GM23248 (cell line): ENCODE measurements at places on chromosomes 12 and 14. TPM values are rescaled to one million over a fixed set of nuclear protein-coding genes. Genes with fewer than 3 reads are reported as not detected.

Gene MFAP5
- 344 and 390 TPM in 2 replicates for total RNA-seq

Gene EIF2S3B
- total RNA-seq: 4.9 and 8.9 TPM in 2 replicates

Gene ANO2
- not detected in 2 replicates for total RNA-seq

Gene PRICKLE1
- 12.9 and 13.2 TPM in 2 replicates for total RNA-seq

Gene KERA
- not detected in 2 replicates for total RNA-seq

Gene OAS2
- 0.54 and 1.0 TPM in 2 replicates for total RNA-seq

Gene PZP
- total RNA-seq: not detected in 2 replicates

Gene AKAP5
- 0.22 and 0.89 TPM in 2 replicates for total RNA-seq

Gene LBHD2
- total RNA-seq: not detected in 2 replicates

Gene GPRC5A
- total RNA-seq: 32.9 and 37.8 TPM in 2 replicates

Gene TAS2R8
- not detected in 2 replicates for total RNA-seq

Gene CHST11
- 5.4 and 18.1 TPM in 2 replicates for total RNA-seq

Gene AKAP6
- total RNA-seq: 14.3 and 19.1 TPM in 2 replicates

Gene FAM186B
- total RNA-seq: 0.22 and 1.4 TPM in 2 replicates

GRCh38 chr14:75236901-75237419, 41.7 kb upstream of the FOS start:
- no peaks in the 10 kb centered on the region for H3K27me3 ChIP-seq
- no peaks in the 10 kb centered on the region for H3K36me3 ChIP-seq
- no peak overlapping the region for H3K27ac ChIP-seq
- H3K4me3 ChIP-seq: no peak overlapping the region
- no peak for DNase-seq
- peaks cover 7% of the 10 kb centered on the region for H3K4me1 ChIP-seq

- H3K4me3 ChIP-seq: no peak overlapping the region
- DNase-seq: no peak
- H3K27me3 ChIP-seq: peaks cover 19% of the 10 kb centered on the region
- no peak overlapping the region for H3K27ac ChIP-seq
- no peaks in the 10 kb centered on the region for H3K36me3 ChIP-seq
Measured at GRCh38 chr14:96627386-96627785, 125.2 kb downstream of the PAPOLA start.

GRCh38 chr14:99321955-99322730, 50.1 kb upstream of the BCL11B start:
- no peaks in the 10 kb centered on the region for H3K36me3 ChIP-seq
- no peak overlapping the region for H3K4me3 ChIP-seq
- H3K27ac ChIP-seq: no peak overlapping the region
- DNase-seq: no peak
- no peaks in the 10 kb centered on the region for H3K4me1 ChIP-seq

DNA sequence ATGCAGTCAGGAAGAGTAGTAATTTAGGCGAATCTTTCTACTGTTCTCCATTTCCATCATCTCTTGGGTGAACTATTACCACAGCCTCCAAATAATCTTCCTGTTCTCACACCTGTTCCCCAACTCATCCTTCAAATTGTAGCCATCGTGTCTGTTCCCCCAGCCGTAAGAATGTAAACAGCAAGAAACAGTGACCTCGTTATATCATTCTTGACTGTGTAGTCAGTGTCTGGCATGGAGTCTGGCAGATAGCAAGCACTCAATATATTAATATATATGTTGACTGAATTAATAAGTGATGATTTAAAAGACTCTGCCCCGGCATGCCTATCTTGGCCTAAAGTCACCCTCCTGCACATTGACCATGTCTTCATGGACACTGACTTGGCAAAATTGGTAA, 20.3 kb downstream of the PDE6H start:
- H3K27ac ChIP-seq: no peak overlapping the region
- no peaks in the 10 kb centered on the region for H3K27me3 ChIP-seq
- no peak overlapping the region for H3K4me3 ChIP-seq
- H3K4me1 ChIP-seq: no peaks in the 10 kb centered on the region

DNA sequence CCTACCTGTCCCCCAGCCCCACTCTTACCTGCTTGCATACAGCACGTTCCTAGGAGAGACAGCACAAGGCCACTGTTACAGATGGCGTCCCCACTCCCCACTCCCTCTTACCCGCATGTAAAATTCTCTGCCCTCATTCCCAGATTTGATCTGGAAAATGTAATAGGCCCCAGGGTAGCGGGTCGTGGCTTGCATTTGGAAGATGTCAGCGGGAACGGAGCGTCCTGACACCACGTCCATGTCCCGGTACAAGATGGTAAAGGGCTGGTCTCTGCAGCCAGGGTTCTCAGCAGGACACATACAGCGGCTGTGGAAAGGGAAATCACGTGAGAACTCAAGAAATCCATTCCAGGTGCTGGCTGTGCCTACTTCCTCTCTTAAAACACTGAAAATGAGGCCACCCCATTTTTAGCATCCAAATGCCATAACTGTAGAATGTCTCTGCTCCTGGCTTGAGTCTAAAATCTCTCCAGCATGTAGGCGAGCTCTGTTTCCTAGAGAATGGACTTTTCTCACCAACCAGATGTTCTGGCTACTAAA, 10.1 kb upstream of the TC2N start:
- no peak overlapping the region for H3K4me3 ChIP-seq
- peaks cover 2% of the 10 kb centered on the region; the same call in 1 of the 2 replicates for H3K4me1 ChIP-seq
- DNase-seq: no peak
- H3K27me3 ChIP-seq: no peaks in the 10 kb centered on the region
- no peak overlapping the region for H3K27ac ChIP-seq

DNA sequence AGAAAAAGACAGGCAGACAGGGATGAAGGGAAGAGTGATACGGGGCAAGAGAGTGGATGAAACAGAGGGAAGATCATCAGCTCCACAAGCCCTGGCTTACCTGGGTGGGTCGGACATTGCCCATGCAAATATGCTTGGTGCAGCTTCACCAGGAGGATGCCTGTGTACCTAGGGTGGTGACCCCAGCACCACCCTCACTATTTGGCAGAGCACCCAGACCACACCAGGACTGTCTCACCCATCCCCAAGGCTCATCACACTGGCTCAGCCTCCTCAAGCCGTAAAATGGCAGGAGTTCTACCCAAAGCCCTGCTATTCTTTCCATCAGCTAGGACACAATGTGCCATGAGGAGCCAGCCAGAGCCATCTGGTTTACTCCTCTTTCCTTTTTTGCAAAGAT, 3.0 kb downstream of the GALNT8 start:
- H3K4me3 ChIP-seq: no peak overlapping the region
- H3K36me3 ChIP-seq: no peaks in the 10 kb centered on the region

GRCh38 chr14:97873291-97873690, 1076.1 kb downstream of the VRK1 start:
- H3K36me3 ChIP-seq: no peaks in the 10 kb centered on the region
- no peak for DNase-seq
- H3K27ac ChIP-seq: no peak overlapping the region
- H3K4me3 ChIP-seq: no peak overlapping the region
- H3K27me3 ChIP-seq: no peaks in the 10 kb centered on the region

DNA sequence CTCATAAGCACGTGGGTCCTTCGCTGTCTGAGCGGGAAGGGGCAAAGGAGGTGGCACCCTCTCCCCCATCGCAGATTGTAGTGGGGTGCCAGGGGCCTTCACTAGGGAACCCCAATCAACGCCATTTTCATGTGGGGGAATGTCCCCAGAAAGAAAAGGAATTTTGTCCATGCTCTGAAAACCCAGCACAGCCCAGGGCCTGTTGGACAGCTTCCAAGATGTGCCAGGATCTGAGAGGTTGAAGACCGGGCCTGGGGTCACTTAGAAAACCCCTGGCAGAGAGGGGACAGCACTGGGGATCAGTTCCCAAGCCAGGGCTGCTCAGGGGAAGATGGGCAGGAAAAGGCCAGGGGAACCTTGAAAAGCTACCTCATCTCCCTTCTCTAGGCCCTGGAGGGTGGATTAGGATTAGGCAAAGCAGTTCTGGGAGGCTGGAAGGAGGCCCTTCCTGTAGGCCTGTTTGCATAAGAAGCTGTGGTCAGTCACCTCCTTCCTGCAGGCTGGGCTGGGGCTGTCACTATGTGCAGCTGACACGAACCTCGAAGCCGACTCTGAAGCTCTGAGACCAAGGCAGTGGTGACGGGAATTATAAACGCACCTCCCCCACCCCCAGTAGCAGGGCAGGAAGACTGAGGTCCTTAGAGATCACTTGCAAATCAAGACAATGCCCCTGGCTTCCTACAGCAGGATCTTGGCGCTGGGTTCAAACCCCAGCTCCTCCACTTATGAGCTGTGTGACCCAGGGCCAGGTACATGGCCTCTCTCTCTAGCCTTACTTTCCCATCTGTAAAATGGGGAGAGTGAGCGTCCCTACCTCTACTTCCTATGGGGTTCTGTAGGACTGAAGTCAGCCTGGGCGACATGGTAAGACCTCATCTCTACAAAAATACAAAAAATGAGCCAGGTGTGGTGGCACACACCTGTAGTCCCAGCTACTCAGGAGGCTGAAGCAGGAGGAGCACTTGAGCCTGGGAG, 29.0 kb downstream of the TESC start:
- no peaks in the 10 kb centered on the region for H3K36me3 ChIP-seq
- H3K27ac ChIP-seq: no peak overlapping the region
- DNase-seq: no peak
- H3K27me3 ChIP-seq: peaks cover 34% of the 10 kb centered on the region
- no peaks in the 10 kb centered on the region for H3K4me1 ChIP-seq

DNA sequence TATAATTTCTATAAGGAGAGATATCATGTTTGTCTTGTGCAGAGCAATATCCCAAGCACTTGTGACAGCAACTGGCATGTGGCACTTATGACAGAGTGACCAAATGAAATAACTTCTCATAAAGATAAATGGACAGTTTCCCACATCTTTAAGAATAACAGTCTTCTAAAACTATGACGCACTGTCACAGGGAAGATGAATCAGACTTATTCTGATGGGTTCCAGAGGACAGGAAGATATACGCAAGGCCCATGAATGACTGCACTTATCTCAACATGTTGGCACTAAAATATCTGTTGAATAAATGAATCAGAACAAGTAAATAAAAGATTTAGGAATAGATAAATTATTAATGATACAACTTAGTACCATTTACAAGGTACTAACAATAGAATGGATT, 465.8 kb upstream of the SYT1 start:
- no peak overlapping the region for H3K4me3 ChIP-seq
- H3K27ac ChIP-seq: no peak overlapping the region
- H3K36me3 ChIP-seq: no peaks in the 10 kb centered on the region

GRCh38 chr12:131085816-131086591, 132.3 kb downstream of the ADGRD1 start:
- no peak overlapping the region for H3K4me3 ChIP-seq
- H3K27ac ChIP-seq: no peak overlapping the region
- DNase-seq: no peak
- no peaks in the 10 kb centered on the region for H3K4me1 ChIP-seq
- no peaks in the 10 kb centered on the region for H3K36me3 ChIP-seq

GRCh38 chr14:41960281-41960680, 353.6 kb downstream of the LRFN5 start:
- H3K27me3 ChIP-seq: no peaks in the 10 kb centered on the region
- H3K4me3 ChIP-seq: no peak overlapping the region
- H3K27ac ChIP-seq: no peak overlapping the region
- no peaks in the 10 kb centered on the region for H3K36me3 ChIP-seq
- peak; percentile 24 for DNase-seq
- no peaks in the 10 kb centered on the region for H3K4me1 ChIP-seq

- no peaks in the 10 kb centered on the region for H3K36me3 ChIP-seq
- H3K27ac ChIP-seq: peak overlapping the region; percentile 74
- peaks cover 35% of the 10 kb centered on the region for H3K4me1 ChIP-seq
- H3K4me3 ChIP-seq: peak overlapping the region; percentile 73
- peak; percentile 42 for DNase-seq
Measured at GRCh38 chr12:75389706-75390105, 1.2 kb upstream of the GLIPR1L2 start.

DNA sequence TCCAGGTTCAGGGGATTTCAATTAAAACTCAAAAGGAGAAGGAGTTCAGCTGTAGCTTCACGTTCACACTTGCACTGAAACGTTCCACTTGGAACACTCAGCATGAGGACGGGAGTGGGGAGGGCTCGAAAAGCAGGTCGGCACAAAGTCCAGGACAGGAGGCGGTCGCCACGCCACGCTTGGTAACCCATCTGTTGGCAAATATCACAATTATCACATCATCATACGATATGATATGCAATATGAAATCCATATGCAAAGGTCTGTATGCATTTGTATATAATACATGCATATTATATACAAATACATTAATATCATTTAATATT, 17.2 kb downstream of the ADGRD1 start:
- H3K27me3 ChIP-seq: no peaks in the 10 kb centered on the region
- DNase-seq: no peak
- H3K27ac ChIP-seq: no peak overlapping the region

GRCh38 chr14:30796707-30797106, 77.7 kb upstream of the COCH start:
- H3K4me1 ChIP-seq: no peaks in the 10 kb centered on the region
- no peak overlapping the region for H3K4me3 ChIP-seq
- no peak for DNase-seq
- H3K36me3 ChIP-seq: no peaks in the 10 kb centered on the region
- H3K27me3 ChIP-seq: peaks cover 7% of the 10 kb centered on the region; the same call in 1 of the 2 replicates
- no peak overlapping the region for H3K27ac ChIP-seq

DNA sequence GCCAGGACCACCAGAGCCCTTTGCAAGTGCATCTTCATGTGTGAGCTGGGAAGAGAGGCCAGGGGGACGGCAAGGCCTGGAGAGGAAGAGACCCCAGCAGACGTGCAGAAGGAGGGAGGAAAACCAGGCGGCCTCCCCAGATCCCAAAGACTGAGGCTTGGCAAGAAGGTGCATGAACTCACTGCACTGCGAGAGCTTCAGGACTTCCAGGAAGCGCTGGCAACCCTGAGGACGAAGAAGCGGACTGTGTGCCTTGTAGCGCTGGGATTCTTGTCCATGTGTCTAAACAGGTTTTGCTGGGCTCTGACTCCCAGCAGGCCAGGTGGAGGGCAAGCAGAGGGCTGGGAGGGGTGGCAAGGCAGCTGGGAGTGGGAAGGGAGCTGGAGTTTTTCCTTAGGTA, 939 bp downstream of the TGFB3 start:
- H3K4me3 ChIP-seq: peak overlapping the region; percentile 94
- H3K27ac ChIP-seq: peak overlapping the region; percentile 77; the same call in 1 of the 2 replicates
- DNase-seq: peak; percentile 55

GRCh38 chr12:76685246-76685678, 78.7 kb upstream of the ZDHHC17 start:
- peak; percentile 56 for DNase-seq
- H3K4me1 ChIP-seq: peaks cover 39% of the 10 kb centered on the region
- no peaks in the 10 kb centered on the region for H3K27me3 ChIP-seq
- H3K36me3 ChIP-seq: no peaks in the 10 kb centered on the region
- no peak overlapping the region for H3K27ac ChIP-seq

DNA sequence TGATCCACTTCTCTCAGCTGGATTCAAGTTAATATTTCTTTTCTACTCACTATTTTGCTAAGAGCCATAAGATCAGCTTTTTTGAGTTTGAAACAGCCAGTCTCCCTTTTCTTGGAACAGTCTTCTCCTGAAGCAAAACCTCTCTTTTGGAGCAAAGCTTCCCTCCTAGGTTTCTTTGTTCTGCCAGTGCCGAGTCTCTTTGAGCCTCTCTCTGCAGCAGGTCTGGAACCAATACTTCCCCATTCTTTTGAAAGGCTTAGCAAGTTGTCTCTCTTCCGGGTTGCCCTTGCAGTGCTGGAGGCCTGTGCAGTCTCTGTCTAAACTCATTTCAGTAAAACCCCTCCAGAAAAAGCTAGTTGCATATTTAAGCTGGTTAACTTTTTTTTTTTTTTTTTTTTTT, 454.8 kb downstream of the NOVA1 start:
- no peaks in the 10 kb centered on the region for H3K4me1 ChIP-seq
- no peak overlapping the region for H3K4me3 ChIP-seq
- no peak overlapping the region for H3K27ac ChIP-seq
- H3K27me3 ChIP-seq: no peaks in the 10 kb centered on the region
- no peak for DNase-seq

- H3K4me1 ChIP-seq: no peaks in the 10 kb centered on the region
- H3K27ac ChIP-seq: no peak overlapping the region
- no peak for DNase-seq
- H3K4me3 ChIP-seq: no peak overlapping the region
Measured at GRCh38 chr12:106714926-106715325, 59.6 kb upstream of the RIC8B start.
